Activated CD4-positive, alpha-beta T cell treated with anti-CD3 and anti-CD28 coated beads, Interleukin-2, amount 10 ng/mL, durations not matched to agents 24 days and 14 days (primary cell): ENCODE measurements at places on chromosomes 13 and 19. TPM values are rescaled to one million over a fixed set of nuclear protein-coding genes. Genes with fewer than 3 reads are reported as not detected.

DNA sequence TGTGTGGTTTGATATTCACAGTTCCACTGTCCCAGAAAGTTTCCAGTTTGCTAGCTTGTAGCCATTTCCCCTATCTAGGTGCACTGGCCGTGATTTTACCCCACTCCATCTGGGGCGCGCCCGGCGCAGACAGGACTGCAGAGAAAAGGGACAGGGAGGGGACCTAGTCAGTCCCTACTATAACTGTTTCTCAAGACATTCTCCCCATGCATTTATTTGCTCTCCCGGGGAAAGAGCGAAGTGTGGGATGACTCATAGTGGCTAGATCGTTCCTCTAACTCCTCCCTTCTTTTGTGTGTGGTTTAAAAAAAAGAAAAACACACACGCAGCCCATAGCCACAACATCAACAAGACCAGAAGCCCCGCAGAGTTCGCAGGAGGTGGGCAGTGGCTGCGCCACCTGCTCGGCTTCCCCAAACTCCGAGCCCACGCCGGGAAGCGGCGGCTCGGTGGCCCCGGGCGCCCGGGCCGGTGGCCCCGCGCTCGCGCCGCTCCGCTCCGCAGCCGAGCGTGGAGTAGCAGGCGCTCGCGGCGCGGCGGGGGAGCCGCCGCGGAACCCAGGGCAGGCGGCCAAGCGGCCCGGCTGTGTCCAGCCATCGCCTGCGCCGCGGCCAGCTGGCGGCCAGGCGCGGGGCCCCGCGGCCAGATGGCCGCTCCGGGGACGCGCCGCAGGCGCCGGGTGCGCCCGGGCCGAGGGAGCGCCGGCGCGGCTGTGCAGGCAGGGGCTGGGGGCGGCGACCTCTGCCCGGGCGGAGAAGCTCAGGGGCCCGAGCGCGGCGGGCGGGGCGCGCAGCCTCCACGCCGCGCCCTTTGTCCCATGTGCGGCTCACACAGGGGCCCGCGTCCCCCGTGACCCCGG lies 653 bp downstream of the TMTC4 start:
- peak; percentile 86 for DNase-seq

DNA sequence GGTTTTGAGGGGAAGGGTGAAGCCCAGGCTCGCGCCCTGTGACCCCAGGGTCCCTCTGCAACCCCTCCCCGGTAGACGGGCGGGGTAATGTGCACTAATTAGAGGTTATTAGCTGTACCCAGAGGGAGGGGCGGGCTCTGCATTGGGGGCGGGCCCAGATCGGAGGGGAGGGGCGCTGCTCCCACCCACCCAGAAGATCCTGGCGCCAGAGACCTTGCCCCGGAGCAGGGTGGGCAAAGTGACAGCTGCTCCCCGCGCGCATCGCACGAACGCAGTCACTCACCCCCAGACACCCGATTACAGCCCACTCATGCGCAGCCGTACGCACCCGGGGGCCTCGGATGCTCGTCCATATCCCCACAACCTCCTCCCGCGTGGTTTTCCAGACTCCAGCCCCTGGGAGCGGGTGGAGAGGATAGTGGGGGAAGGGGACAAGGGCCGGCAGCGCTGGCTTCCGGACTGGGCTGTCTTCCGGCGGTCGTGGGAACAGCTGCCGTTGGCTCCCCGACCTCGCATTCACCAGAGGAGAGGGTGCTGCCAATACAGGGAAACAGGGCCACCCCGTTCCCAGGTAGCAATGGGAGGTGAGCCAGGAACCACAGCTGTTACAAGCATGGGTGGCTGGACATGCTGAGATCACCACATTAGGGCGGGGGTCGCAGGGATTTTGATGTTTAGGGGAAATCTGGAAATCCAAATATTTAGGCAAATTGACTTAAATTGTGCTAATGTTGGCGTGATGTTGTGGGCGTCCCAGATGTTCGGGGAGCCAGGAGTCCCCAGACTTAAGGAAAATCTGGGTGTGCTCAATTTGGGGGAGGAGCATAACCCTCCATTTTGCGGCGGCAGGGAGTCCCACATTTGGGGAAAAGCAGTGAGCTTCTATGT lies 2.9 kb upstream of the HOOK2 start:
- DNase-seq, result peak; percentile 85

- no peak for DNase-seq
Measured at GRCh38 chr13:107554460-107554859, 660.9 kb downstream of the LIG4 start.

DNA sequence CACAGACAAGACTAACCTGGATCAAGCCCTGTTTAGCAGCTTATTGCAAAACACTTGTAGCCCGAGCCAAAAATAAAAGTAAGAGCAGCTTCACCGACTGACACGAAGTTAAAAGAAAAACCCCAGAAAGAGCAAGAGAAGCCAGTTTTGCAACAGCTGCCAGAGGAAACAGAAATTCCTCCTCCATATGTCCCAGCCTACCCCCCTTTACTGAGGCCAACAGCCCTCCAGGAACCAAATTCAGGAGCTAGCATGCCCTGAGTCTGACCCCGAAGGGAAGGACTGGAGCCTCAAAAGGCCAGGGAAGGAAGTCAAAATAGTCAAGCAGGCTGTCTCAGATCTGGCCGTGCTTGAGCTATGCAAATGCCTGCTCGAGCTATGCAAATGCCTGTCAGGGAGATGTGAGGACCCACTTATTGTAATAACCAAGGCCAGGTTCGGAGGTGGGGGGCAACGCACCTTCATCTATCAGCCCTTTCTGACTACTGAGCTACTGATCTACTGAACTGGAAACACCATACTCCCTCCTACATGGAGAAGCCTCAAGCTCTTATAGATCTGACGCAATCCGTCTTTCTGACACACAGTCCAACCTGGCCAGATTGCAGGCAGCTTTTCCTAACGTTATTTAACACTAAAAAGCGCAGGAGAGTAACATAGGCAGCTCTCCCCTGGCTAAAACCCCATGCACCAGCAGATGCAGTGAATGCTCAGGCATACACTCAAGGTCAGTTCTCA lies 6.7 kb downstream of the SIGLEC11 start:
- DNase-seq, result no peak

- DNase-seq, result peak; percentile 94
Measured at GRCh38 chr19:47778049-47778953, at the start of gene SELENOW. Gene SELENOW (plus strand): TSS chr19:47778703. CDS start chr19:47778786, 83 bp downstream.

GRCh38 chr19:10639836-10640235 lies 14.3 kb upstream of the ILF3 start:
- no peak for DNase-seq

- DNase-seq, result peak; percentile 63
Measured at GRCh38 chr13:41465898-41466320, 8.6 kb downstream of the RGCC start.

LGALS7B gene
- total RNA-seq, result not detected in 2 replicates

UPK1A gene
- total RNA-seq, result 0.77 and 0.92 TPM in 2 replicates
